Jurkat, Clone E6-1 (cell line): ENCODE measurements at places on chromosomes 5 and 9.

DNA sequence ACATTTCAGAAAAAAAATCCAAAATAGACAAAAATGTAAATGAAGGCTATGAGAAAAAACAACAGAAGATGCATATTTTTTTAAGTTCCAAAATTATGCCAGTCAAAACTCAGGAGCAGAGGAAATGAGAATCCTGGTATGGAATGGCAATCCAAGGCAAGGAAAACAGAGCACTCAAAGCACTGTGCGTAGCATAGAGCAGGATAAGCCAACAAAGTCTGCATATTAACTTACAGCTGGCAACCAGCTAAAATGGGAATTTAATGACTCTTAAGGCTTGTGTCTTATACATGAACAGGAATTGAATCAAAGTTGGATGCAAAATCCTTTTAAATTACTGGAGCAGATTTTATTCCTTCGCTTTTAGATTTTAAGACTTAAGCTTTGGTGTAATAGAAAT lies 203.5 kb upstream of the DAPK1 start:
- DNase-seq, result no peak

DNA sequence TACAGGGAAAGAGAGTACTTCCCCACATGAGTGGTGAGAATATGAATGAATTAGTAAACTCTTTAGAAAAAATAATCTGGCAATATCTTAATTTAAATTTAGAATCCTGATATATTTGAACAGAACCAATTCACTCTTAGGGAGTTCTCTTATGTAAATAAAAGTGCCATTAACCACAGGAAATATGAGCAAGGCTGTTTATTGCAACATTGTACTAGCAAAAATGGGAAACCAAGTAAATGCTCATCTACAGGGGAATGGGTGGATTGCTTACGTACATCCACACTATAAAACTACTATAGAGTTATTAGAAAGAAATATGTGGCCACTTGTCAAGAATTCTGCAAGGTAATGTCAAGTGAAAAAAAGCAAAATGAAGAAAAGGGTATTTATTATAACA lies 274.5 kb downstream of the TLE1 start:
- no peak for DNase-seq

- no peak for DNase-seq
Observed at GRCh38 chr5:149383399-149383798, 4.3 kb upstream of the IL17B start.

GRCh38 chr5:33832404-33833236 lies 59.2 kb downstream of the ADAMTS12 start:
- DNase-seq, result no peak

GRCh38 chr5:123206618-123207017 lies 117.6 kb downstream of the PRDM6 start:
- no peak for DNase-seq

GRCh38 chr5:58060996-58061395 lies 398.9 kb downstream of the PLK2 start:
- DNase-seq, result no peak

- no peak for DNase-seq
Observed at GRCh38 chr9:114953959-114954358, 23.6 kb upstream of the TNFSF8 start.

DNA sequence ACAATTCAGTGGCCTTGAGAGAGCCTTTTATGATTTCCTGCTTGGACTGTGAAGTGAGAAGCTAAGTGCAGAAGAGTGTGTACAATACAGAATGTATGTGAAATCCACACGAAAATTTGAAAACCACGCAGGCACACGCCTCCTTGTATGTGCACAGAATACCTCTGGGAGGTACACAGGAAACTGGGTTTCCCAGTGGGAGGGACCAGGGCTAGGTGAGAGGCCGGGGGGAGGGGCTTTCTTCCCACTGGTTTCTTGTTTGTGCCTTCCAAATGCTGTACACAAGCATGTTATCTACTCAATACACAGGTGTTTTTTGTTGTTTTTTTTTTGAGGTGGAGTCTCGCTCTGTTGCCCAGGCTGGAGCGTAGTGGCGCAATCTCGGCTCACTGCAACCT lies 16.1 kb downstream of the C9orf50 start:
- no peak for DNase-seq

DNA sequence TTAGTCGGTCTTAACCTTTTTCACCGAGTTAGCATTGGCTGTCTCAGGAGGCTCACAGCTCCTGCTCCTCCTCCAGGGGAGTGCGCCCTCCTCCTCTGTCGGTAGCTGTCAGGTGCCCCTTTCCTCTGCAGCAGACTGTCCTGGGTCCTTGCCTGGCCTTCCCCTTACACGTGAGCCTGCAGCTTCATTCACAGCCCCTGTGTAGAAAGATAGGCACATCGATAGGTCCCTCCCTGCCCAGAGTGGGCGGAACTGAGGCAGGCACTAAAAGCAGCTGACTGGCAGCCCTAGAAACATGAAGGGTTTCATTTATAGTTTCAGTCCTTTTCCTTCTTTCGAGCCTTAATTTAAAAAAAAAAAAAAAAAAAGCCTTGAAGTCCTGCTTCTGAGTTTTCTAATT lies 17.2 kb downstream of the TENT4A start:
- no peak for DNase-seq

GRCh38 chr9:74463825-74464224 lies 33.3 kb upstream of the RORB start:
- DNase-seq, result no peak

DNA sequence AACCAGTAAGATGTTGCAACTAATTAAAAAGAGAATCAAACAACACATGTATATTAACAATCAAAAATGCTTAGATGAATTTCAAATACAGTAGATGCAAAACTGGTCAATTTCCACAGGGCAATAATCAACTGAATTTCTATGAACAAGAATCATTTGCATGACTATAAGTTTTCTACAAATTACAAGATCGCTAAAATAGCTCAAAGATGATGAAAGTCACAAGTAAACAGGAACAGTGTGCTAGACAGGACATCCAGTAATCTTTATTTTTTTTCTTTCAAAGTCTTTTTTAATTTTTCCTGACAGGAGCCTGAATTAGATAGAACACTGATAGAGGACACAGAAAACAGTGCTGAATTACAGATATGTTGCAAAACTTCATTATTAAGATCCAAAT lies 608.2 kb upstream of the DAB2 start:
- DNase-seq, result no peak

- no peak for DNase-seq
Observed at GRCh38 chr5:82107267-82107666, 135.4 kb downstream of the ATG10 start.

DNA sequence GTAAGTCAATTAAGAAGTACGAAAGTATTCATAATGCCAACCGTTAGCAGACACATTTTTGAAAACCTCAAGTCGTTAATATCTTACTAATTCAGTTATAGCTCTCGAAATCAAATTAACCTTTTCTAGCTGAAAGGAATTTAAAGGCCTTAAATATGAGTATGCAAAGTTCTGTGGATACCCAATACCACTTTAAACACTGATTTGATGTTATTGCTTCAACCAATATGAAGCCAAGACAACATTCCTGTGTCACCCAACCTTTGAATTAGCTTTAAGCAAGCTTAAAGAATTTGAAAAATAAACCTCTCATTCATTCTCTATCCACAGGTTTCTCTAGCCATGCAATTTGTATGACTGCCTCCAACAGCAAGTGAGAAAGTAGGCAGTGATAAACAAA lies 204.5 kb downstream of the MCTP1 start:
- no peak for DNase-seq

GRCh38 chr9:80493258-80493657 lies 921.5 kb downstream of the TLE4 start:
- DNase-seq, result no peak

DNA sequence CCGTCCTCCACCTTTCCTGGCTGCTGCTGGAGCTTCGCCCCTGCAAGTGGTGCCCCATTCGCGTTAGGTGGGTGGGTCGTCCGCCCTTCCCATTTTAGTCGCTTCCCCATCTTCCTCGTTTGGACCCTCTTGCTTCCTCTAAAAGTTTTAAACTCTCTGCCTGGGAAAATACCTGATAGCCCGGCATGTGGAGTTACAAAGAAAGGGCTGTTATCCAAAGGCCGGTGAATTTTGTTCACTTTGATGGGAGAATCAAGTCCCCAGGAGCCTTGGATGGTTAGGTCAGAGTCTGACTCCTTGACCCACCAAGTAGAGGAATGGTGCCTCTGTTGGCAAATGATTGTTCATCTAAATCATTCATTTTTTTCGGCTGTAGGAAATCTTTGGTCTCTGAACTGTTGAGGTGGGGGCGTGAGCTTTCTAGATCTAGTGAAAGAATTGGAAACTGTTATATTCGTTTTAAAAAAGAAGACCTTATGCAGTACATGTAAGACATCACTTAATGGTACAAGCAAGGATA lies 29.5 kb upstream of the APC start:
- DNase-seq, result no peak

DNA sequence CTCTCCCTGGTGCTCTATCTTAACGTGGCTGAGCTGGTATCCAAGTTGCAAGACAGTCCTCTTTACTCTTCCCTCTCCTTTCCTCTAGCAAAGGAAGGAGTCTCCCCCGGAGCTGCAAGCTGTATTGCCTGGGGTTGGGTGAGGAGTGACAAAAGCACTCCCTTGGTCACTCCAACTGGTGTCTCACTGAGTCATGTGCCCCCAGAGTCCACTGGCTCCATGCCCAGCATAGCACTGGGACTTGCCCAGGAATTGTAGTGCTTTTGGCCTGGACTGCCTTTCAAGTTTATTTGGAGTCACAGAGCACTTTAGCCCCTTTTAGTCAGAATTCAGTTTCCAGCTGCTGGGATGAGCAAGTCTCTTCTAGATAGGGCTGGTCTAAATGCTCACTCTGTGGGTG lies 82.6 kb upstream of the FST start:
- DNase-seq, result no peak

DNA sequence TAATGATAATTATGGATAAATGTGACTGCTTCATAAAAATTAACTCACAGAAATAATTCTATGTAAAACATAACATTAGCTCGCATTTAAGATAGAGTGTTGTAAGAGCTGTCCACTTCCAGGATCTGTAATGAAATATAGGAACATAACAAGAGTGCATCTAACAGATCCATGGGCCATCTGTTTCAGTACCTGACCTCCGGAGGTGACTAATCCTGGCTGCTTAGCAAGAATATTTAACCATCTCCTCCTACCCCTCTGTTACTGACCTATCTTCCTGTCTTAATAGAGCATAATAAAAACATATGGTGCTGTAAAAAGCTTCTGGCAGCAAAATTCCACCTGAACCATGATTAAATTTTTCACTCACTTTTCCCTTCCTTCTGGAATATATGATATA lies 7.1 kb downstream of the PLCXD3 start:
- no peak for DNase-seq

DNA sequence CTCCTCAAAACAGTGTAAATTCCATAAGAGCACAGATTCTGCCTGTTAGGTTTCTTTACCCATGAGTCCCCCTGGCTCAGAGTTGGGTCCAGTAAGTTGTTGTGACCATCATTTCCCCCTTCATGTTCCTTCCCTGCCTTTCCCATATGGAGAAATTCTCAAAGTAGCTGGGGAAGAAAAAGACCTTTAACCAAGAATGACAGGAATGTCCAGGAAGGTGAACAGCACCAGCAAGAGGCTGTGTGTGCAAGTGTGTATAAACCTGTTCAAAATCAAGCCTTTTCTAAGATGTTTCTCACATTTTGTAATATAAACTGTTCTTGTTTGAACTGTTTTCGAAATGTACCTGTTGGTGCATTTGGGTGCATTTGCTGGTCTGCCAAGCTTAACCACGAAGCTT lies 238.2 kb downstream of the SLIT3 start:
- no peak for DNase-seq

GRCh38 chr9:129602598-129603415 lies 18.1 kb downstream of the C9orf50 start:
- no peak for DNase-seq

DNA sequence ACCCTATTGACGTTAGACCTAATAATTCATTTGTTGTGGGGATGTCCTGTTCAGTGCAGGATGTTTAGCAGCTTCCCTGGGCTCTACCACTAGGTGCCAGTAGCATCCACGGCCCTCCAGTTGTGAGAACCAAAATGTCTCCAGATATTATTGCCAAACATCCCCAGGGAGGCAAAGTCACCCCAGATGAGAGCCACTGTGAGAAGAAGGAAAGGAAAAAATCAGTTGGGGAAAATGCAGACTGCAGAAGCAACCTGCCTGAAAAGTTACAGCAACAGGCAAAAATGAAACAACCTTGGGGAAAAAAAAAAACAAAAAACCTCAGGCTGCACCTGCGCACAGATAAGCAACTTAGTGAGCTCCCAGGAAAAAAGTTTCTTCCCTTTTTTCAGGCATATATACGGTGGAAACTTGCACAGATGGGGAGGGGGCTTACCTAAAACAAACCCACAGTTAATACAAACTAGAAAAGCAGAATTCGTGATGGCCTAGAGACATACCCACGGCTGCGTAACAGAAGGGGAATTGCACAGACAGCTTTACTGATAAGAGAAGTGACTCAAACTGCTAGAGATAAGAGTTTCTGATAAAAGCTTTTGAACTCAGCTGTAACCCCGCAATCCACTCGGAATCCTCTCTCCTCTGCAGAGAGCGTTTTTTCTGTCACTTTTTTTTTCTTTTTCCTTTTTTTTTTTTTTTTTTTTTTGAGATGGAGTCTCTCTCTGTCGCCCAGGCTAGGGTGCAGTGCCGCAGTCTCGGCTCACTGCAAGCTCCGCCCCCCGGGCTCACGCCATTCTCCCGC lies 29.8 kb upstream of the FBP1 start:
- peak; percentile 69 for DNase-seq

DNA sequence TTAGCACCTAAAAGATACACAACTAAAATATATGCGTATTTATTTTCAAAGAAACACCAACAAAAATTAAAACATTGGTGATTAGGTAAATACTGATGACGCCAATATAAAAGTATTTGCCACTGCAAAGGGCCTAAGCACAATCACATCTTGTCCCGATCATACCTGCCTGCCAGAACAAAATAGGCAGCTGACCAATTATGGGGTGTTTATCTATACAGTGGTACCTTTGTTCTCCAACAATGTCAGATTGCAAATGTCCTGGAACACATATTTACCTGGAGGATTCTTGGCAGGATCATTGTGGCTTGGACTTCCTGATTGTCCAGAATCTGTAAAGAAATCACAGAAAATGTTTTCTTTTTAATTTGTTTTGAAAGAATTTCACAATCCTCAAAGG lies 134.5 kb downstream of the NFIB start:
- DNase-seq, result no peak

DNA sequence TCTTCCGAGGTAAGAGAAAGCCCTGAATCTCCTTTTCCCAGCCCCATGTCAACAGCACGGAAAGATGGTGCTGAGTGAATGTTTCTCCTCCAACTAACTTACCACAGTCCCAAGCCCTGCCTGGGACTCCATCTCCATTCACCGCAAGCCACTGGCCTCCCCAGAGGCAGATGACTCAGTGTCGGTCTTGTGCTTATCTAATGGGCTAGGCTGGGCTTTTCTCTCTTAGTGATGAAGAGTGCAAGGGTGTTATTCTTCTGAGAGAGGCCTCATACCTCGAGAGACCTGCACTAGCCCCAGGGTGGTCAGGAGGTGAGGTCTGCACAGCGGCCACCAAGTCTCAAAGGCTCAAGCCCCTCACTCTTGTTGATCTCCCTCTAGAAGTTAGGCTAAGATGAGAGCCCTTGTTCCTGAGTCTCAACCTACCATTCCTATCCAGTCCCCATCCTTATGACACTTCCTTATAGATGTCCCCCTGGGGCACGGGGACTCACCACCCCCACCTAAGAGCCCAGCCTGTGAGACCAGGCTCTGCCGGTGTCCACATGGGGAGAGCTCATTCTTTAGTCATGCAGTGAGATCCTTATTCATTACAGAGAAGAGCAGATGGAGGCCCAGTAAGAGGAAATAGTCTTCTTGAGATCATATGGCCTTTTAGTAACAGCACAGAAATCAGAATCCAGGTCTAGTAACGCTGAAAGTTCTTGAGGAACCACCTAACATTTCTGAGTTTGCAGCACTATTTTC lies 127.0 kb downstream of the SAXO1 start:
- no peak for DNase-seq

- no peak for DNase-seq
Observed at GRCh38 chr5:135263022-135263668, 135.9 kb downstream of the MACROH2A1 start.
